Activated CD8-positive, alpha-beta memory T cell treated with anti-CD3 and anti-CD28 coated beads for 24 hours (primary cell): ENCODE measurements at places on chromosomes 3 and 15.

GRCh38 chr15:78715434-78715833 lies 74.4 kb upstream of the CHRNB4 start:
- no peak for DNase-seq

DNA sequence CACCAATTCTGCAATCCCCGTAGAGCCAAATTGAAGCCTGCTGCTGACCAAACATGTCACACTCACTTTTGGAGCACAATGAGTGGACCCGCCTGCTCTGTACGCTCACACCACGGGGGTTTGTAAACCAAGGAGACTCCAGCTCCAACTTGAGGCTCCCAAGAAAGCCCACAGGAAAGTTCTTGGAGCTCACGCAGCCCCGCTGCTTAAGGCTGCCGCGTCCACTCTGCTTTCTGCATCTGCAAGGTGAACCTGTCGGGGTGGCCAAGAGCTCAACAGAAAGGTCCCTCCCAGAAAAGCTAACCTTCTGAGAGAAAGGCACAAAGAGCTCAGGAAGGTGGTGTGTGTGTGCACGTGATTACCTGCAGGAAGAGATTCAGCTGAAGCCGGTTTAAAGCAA lies 94.9 kb downstream of the PCSK6 start:
- no peak for DNase-seq

- DNase-seq: peak; percentile 82
Observed at GRCh38 chr3:33439546-33440327, 468 bp downstream of the UBP1 start.

GRCh38 chr15:78040653-78041244 lies 36.8 kb downstream of the TBC1D2B start:
- no peak for DNase-seq

DNA sequence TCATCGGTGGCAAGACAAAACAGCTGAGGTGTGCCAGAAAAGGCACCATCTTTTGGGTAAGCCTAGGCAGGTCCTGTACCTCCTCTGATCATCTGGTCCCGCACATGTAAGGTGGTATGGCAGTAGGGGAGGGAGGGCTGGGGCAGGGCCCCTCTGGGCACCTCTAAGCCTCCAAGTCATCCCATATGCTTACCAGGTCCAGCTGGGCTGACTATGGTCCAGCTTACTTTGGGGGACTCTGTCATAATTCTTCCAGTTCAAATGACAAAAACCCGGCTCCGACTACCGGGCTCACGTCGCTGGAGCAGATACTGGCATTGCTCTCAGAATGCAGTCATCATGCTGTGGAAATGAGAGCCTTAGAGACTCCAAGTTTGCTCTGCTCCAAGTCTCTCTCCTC lies 1.9 kb upstream of the RAB6B start:
- DNase-seq: no peak

GRCh38 chr3:120646771-120647432 lies 35.1 kb downstream of the HGD start:
- DNase-seq: no peak

- no peak for DNase-seq
Observed at GRCh38 chr15:64586984-64587383, 126.6 kb downstream of the ZNF609 start.

DNA sequence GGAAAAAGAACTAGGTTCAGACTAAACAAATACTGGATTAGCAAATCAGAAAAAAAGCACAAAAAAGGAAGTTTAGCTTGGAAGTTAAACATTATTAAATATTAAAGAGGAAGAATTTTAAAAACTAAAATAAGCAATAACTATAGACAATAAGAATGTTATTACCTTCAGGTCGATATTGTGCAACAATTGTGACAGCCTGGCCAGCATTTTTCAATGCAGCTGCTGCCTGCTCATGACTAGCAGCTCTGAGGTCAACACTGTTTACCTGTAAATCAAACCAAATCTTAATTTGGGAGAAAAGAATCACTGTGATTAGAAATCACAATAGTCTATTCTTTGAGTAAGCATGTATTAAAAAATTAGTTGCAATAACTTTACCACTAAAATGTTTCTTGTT lies 75.1 kb upstream of the MELTF start:
- no peak for DNase-seq

DNA sequence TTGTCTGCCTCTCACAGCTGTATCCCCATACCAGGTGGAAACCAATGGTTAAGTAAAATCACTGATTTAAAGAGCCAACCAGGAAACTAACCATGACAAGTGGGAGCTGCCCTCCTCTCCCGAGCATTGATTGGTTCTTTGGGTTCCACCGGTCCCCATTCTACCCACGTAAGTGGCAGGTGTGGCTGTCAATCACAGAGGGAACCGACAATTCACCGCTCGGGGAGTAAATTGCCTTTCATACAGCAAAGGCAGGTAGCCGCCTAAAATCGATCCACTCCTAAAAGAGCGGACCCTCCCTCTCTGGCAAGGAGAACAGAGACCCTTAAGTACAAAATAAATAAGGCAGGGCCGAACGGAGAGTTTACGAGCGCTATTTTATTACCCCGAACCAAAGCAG lies 1.2 kb downstream of the ERC2 start:
- peak; percentile 63 for DNase-seq

DNA sequence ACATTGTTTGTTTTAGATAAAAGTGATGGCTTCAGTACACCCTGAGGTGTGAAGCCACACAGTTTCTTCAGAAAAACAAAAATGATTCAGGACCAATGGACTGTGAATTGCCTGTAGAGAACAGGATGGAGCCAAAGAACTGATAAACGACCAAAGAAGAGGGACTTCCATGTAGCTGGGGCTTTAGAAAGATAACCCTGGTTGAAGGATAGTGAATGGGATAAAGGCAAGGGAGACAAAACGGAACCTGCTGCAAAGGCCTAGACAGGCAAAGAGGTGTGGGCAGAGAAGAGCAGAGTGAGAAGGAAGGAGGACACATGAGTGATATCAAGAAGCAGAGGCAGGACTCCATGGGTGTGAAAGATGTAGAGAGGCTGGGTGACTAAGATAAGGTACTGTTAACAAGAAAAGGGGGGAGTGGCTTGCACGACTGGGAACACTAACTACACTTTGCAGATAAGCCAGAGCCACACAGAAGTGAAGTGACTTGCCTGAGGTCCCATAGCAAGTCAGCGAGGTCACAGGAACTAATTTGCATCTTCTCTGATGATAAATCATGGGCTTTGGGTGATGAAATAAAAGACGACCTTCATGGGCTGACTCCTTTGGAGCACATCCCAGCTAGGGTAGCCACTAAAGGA lies 44.3 kb downstream of the RAB6B start:
- DNase-seq: no peak

DNA sequence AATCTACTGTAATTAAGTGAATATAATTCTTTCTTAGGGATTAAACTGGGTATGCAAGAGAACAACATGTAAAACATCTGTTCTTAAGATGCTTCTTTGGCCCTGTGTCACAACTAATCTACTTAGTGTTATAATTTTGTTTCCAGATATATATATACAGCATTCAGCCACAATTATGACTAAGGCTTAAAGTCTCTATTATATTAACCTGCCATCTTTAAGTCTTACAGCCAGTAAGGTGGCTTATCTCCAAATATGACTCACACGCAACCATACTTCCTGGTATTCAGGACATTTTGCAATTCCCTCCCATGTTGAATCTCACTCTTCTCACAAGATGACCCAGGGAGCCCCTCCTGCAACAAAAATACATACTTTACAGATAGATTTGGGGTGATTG lies 6.6 kb upstream of the KBTBD8 start:
- no peak for DNase-seq

DNA sequence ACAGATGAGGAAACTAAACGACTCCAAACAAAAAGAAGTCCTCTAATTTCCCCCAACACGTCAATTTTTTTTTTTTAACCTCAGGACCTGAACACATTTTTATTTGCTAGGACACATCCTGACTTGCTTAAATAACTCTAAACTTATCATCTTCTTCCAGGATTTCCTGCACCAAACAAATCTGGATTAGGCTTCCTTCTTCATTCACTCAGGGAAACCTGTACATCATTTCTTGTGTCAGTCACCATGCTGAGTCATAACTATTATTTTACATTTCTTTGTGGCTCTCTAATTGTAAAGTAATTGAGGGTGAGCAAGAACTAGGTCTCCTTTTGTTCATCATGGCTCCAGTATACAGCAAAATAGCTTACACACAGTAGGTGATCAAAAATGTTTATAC lies 433.4 kb upstream of the GBE1 start:
- no peak for DNase-seq
